ENCODE measurements at places on chromosomes 16 and 17.
A peak's percentile ranks its signal among the peaks of the same experiment; 100 is the strongest.

- peak; percentile 71 for DNase-seq
These were observed at the start of gene SKAP1 for GRCh38 chr17:48429638-48430586. Gene SKAP1, minus strand, starts transcription at chr17:48430214.

GRCh38 chr17:78340183-78340955, 19.5 kb downstream of the SOCS3 start:
- no peak for DNase-seq

DNA sequence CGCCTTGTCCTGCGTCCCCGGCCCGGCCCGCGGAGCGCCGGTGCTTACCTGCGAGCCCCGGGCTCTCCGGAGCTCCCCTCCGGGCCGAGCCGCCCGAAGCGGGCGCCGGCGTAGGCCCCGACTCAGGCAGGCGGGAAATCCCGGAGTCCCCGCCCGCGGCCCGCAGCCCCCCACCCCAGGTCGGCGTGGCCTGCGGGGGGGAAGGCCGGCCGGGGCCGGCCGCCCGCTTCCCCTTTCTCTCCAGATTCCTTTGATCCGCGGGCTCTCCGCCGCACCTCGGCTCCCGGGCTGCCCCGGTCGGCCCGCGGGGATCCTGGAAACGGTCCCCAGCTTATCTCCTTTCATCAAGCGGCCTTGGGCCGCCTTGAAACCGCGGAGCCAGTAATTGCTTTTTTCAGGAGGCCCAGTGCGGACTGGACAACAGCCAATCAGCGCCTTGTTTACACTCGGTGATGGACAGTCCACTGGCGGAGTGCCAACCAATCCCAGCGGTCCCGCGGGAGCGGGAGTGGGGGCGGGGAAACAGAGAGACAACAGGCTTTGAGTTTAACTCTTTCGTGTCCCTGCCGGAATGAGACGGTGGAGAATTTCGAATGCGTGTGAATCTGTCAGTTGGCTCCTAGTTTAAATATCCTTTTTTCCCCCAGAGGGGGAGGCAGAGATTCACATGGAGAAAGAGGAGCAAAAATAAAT, 1.4 kb upstream of the BAHCC1 start:
- DNase-seq, result peak; percentile 65

- peak; percentile 97 for DNase-seq
These were observed at the start of gene OVCA2 for GRCh38 chr17:2041561-2042389. Gene OVCA2, plus strand, starts transcription at chr17:2042022. Its CDS starts 26 bp downstream, at chr17:2042048.

DNA sequence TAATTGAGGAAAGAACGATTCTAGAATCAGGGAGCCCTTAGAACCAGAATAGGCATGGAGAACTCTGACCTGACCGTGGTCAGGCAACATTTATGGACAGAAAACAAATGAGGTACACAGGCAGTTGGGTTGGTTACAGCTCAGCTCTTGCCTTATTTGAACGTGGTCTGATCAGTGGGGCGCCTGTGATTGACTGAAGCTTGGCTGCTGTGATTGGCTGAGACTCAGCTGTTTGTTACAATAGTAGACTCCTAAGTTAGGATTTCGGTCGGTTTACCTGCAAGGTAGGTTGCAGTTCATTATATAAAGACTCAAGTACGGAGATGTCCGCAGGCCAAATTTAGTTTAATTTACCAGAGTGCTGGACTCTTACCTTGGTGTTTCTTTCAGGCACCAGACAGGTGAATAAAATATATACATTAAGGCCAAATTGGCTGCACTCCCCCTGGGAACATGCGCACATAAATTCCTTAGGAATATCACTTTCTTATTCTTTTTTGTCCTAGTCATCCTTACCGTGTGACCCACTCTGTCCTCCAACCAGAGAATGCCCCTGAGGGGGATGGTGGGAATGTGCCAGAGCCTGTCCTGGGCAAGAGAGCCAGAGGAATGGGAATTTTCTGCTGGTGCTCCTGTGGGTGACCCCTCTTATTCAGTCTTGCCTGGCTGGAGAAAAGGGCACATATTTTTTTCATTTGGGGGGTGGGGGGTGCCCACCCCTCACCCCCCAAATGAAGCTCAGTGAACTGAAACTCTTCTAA, 7.5 kb upstream of the CSNK2A2 start:
- no peak for DNase-seq

GRCh38 chr16:68065716-68066305, 19.4 kb upstream of the NFATC3 start:
- DNase-seq, result no peak

DNA sequence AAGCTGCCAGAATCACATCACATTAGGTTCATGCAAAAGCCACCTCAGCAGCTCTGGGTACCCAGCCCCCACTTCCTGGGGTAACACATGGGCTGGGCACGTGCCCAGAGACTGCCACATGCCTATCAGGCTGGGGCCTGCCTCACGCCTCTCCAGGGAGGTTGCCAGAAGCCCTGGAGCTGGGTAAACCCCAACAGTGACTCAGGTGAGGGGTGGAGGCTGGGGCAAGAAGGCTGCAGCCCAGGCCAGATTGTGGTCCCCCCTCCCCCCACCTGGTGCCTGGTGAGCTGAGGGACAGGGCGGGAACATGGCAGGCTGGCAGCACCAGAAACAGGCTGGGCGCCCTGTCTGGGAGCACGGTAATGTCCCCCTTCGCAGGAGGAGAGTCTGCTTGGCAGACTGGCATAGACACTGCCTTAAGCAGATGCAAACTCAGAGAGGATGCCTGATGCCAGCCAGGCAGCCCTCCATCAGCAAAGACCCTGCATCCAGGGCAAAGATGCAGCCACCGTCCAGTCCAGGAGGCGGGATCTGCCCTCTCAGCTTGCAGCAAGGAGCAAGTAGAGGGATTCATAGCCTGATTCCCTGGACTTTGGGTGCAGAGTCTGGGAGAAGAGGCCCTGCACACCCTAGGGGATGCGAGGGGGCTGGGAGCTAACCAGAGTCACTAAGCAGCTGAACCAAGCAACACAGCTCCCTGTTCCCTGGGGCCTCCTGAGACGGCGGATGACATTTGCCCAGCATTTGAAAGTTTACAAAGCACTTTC, 28.8 kb downstream of the NGFR start:
- no peak for DNase-seq

- no peak for DNase-seq
These were observed 47.9 kb downstream of the PGS1 start for GRCh38 chr17:78426293-78426879.

- DNase-seq, result no peak
These were observed 51.1 kb upstream of the CACNG5 start for GRCh38 chr17:66783656-66784381.

GRCh38 chr17:50108556-50108955, 13.4 kb downstream of the PDK2 start:
- DNase-seq, result no peak

DNA sequence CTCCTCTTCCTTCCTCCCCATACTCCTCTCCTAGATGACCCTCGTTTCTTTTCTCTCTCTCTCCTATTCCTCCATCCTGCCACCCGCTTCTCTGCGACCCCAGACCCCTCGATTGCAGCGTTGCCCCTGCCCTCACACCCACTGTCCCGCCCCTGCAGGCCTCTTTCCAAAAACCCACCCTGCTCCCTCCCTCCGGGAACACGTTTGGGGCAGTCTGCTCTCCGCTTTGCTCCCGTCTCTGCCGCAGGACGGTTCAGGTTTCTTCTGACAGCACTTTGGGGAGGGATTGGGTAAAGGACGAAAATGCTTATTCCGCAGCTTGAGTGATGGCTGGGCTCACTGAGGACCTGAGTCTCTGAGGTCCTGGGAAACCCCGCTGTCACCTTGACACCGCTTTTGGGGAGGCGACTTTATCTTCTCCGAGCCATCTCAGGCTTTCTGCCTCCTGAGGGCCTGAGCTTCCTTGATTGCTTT, 690 bp downstream of the NDE1 start:
- DNase-seq, result peak; percentile 65

DNA sequence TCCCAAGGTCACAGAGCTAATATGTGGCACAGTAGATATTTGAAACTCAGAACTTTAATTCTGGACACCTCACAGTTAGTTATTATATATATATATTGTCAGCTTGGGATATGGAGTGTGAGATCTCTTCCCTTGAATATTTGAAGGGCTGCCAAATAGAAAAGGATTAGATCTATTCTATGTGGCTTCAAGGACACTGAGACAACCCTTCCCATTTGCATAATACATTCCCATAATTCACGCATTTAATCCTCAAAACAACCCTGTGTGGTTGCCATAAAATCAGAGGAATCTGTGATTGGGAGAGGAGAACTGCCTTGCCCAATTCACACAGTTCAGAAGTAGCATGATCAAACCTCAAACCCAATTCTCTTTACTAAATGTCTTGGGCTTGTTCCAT, 365.8 kb upstream of the DYNLRB2 start:
- no peak for DNase-seq

DNA sequence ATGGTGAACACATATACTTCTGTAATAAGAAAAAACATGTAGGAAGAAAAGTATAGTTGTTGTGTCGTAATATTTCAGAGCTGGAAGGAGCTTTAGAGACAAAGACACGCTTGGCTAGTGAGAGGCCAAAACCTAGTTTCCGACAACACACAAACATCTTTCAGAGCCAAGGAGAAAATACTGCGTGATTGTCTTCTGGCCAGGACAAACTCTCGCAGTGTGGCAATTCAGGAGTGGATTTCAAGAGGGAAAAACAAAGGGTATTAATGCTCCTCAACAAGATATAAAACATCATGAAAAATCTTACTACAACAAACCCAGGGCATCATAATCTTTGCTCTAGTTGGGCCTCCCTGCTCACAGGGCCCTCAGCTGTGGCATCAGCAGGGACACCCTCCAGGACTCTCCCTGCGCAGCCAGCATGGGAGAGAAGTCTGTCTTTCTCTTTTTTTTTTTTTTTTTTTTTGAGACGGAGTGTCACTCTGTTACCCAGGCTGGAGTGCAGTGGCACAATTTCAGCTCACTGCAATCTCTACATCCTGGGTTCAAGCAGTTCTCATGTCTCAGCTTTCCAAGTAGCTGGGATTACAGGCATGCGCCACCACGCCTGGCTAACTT, 66.4 kb downstream of the CYB5B start:
- DNase-seq, result no peak

GRCh38 chr16:89476379-89476778, 14.0 kb downstream of the ANKRD11 start:
- no peak for DNase-seq

DNA sequence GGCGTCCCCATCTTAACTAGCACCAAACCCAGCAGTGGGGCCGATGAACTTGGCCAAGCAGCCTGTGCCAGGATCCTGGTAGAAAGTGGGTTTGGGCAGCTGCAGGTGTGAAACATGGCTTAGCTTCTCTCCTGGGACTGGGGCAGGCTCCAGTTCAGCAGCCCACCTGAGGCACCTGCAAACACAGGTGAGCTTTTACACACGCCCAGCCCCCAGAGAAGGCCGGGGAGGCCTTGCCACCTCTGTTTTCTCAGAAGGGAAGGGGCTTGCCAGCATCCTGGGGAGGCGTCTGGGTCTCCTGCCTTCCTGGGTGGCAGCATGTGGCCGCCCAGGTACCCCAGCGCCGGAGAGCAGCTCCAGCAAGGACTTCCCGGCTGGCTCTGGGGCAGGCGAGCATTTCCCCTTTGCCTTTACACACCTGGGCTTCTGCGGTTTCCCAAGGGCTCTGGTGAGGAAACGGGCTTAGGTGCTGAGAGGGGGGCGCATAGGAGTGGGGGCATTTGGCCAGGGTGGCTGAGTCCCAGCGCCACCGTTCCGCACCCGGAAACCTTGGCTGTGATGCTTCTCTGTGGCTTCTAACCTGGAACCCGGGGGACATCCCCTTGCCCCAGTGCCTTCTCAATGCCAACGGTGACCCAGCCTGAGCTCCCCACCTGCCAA, 81.6 kb upstream of the CBX4 start:
- no peak for DNase-seq

GRCh38 chr16:80056324-80056723, 455.8 kb upstream of the MAF start:
- no peak for DNase-seq

GRCh38 chr16:50879873-50880695, 138.2 kb downstream of the CYLD start:
- no peak for DNase-seq

GRCh38 chr16:78324649-78325285, 225.3 kb downstream of the WWOX start:
- DNase-seq, result no peak

DNA sequence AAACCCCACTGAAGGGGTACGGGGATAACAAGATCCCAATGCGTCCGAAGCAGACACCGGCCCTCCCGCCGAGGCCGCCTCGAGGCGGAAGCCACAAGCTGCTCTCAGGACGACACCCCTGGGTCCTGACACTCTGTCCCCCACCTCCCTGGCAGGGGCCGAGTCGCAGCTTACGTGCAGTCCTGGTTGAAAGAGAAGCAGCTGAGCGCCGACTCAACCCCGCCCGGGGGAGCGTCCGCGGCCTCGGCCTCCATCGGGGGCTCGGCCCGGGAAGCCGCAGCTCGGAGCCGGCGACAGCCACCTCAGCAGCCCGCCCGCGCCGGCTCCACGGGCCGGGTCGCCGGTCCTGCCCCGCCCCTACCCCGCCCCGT, at the start of gene WIPI1:
Gene WIPI1, minus strand, starts transcription at position 329 of the 371 bp plus-strand sequence. Its CDS starts 75 bp downstream, at position 254.
- DNase-seq, result no peak

- no peak for DNase-seq
These were observed 67.6 kb downstream of the CDH13 start for GRCh38 chr16:82694239-82694874.

GRCh38 chr17:65222214-65222738, 85.1 kb downstream of the RGS9 start:
- DNase-seq, result no peak

DNA sequence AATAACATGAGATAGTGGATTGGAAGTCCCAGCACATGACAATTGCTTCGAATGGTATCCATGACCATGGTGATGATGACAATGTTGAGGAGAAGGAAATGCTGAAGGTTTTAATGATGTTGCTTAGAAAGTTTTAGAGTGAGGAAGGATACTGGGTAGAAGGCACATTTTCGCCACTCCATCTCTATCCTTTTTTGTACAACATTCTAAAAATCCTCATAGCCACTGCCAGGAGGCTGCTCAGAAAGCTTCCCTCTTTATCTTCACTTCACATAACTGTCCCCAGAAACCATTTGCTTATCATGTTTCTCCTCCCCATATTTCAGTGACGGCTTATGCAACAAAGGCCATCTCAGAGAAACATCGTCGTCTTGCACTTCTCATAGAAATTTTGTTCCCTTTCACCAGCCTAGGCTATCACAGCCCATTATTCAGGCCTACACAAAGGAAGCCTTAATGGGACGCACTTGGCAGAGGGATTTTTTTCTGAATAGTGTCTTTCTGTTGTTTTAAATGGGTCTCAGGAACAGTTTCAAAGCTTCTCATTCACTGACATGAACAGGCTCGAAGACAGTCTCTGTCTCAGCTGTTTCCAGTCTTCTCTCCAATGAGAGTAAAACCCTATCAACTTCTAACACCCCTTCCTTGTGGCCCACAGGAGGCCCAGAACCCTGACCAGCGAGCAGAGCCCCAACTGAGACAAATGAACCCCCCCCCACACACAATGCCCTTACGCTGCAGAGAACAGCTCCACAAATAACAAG, 506.7 kb downstream of the HAPSTR1 start:
- no peak for DNase-seq

GRCh38 chr17:78000341-78000740, 41.8 kb downstream of the TNRC6C start:
- DNase-seq, result no peak

- no peak for DNase-seq
These were observed 53.4 kb downstream of the BRIP1 start for GRCh38 chr17:61809816-61810392.

- peak; percentile 21 for DNase-seq
These were observed 16.0 kb downstream of the KRT33A start for GRCh38 chr17:41334385-41335305.

GRCh38 chr16:70454222-70455034, at the start of gene FCSK:
Gene FCSK, plus strand, starts transcription at chr16:70454595. Its CDS starts 8,596 bp downstream, at chr16:70463191.
- DNase-seq, result peak; percentile 67
